Sciatic nerve (tissue), 2 donors: ENCODE measurements at places on chromosomes 16 and 17. TPM values are rescaled to one million over a fixed set of nuclear protein-coding genes. Genes with fewer than 3 reads are reported as not detected.

GRCh38 chr17:78844301-78845005 lies 3.8 kb upstream of the USP36 start:
- DNase-seq: no peak

GRCh38 chr17:61351745-61352407 lies 47.8 kb upstream of the TBX2 start:
- no peak for DNase-seq

- DNase-seq: no peak
Observed at GRCh38 chr17:65228287-65228686, 91.1 kb downstream of the RGS9 start.

DNA sequence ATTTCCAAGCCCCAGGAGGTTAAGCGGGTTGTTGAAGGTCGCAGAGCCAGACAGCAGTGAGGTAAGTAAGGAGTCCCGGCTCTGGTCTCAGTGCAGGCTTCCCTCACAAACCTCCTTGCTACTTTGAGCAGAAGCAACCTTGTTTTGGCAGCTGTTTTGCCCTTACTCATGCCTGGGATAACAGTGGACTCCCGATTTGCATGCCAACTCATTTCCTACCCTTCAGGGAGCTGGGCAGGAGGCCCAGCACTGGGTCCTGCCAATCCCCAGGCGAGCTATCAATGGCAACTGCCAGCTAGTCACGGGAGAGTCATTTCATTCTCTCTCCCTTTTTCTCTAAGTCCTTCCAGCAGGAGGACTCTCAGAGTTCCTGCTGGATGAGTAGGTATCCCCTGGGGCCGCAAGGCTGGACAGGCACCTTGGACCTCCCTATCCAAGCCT lies 72.0 kb upstream of the KSR1 start:
- DNase-seq: peak; percentile 47

- DNase-seq: no peak
Observed at GRCh38 chr16:847151-847550, 46.6 kb upstream of the GNG13 start.

DNA sequence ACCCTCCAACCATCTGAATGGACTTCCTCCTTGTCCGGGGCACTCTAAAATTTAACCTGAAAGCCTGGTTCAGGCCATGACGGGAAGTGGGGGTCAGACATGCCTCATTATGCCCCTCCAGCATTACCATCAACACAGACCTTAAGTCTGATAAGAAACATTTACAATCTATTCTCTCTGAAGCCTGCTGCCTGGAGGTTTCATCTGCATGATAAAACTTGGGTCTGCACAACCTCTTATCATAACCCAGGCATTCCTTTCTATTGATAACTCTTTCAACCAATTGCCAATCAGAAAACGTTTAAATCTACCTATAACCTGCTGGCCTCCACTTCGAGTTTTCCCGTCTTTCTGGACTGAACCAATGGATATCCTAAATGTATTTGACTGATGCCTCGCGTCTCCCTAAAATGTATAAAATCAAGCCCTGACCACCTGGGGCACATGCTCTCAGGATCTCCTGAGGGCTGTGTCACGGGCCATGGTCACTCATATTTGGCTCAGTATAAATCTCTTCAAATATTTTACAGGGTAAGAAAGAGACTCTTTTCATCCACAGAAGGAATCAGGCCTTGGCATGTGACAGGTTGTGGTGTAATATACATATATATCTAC lies 45.6 kb downstream of the LYRM1 start:
- DNase-seq: no peak

- DNase-seq: no peak
Observed at GRCh38 chr16:51114382-51114781, 36.7 kb downstream of the SALL1 start.

GRCh38 chr17:9232591-9233270 lies 211.4 kb downstream of the NTN1 start:
- no peak for DNase-seq

The DNAH3 gene
- total RNA-seq: 0.36 TPM

The FGF11 gene
- total RNA-seq: 3.8 TPM

The MMP28 gene
- total RNA-seq: 61.5 TPM
